H7 (cell line): ENCODE measurements at places on chromosomes 7 and 10.

- DNase-seq = no peak
These were observed 226.5 kb downstream of the PRKG1 start for GRCh38 chr10:51300617-51301304.

DNA sequence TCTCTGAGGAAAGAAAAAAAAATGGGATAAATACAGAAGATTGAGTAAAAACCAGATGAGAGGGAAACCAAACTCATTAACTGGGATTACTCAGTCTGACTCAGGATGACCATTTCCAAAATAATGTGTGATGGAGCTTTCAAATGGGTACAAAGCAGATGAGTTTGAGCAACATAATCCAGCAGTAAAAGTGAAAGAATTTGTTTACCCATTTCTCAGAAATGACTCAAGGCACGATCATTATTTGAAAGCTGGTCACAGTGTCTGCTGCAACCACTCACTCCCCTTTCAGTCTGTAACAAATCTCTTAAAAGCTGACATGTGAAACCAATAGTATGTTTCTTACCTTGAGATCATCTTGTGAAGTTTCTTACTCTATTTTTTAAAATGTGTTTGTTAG lies 104.7 kb upstream of the KLF14 start:
- no peak for DNase-seq

GRCh38 chr7:132783824-132784223 lies 207.6 kb upstream of the PLXNA4 start:
- no peak for DNase-seq

DNA sequence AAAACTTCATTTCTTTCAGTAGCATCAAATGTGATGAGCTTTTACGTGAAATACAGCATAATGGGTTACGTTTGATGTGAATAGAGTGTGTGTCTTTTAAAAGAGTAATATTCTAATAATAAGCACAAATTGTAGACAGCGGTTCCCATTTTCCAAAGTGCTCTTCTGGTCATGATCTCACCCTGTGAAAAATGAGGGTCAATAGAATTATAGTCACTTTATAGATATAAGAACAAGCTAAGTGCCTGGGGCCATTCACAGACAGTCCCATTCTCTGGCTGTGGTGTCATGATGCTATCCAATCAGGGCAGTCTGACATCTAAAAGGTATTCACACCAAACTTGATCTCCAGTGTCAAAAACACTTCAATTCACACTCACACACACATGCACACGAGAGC lies 830.8 kb upstream of the AUTS2 start:
- DNase-seq = no peak

DNA sequence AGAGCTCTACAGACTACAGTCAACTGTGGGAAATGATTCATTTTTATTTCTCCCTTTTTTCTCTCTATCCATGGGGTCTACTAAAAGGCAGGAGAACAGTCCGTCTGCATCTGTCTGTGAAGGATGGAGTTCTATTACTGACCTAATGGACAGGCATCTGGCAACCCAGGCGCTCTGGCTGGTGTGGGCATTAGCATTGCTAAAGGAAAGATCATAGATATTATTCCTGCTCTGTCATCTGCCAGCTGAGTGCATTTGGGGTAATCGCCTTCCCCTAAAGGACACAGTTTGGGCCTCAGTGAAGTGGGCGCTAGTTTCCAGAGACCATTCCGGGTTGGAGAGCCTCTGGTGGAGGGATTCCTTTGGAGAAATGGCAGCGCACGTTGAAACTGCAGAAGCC lies 201.3 kb upstream of the TCERG1L start:
- DNase-seq = no peak

DNA sequence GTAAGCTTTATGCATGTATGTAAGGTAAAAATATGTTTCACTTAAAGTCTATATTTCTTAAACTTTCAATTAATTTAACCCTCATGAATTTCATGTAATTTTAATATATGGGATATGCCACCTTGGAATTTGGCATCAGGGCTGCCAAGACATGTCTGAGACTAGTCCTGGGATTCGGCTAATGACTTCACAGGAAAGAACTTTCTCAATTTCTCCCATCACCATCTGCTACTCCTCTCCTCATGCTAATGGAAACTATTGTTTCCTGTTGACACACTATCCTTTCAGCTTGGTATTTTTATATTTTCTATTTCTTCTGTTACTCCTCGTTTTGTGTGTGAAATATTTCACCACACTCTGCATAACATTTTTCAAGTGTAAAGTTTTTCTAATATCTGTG lies 205.9 kb downstream of the ARL4A start:
- no peak for DNase-seq

DNA sequence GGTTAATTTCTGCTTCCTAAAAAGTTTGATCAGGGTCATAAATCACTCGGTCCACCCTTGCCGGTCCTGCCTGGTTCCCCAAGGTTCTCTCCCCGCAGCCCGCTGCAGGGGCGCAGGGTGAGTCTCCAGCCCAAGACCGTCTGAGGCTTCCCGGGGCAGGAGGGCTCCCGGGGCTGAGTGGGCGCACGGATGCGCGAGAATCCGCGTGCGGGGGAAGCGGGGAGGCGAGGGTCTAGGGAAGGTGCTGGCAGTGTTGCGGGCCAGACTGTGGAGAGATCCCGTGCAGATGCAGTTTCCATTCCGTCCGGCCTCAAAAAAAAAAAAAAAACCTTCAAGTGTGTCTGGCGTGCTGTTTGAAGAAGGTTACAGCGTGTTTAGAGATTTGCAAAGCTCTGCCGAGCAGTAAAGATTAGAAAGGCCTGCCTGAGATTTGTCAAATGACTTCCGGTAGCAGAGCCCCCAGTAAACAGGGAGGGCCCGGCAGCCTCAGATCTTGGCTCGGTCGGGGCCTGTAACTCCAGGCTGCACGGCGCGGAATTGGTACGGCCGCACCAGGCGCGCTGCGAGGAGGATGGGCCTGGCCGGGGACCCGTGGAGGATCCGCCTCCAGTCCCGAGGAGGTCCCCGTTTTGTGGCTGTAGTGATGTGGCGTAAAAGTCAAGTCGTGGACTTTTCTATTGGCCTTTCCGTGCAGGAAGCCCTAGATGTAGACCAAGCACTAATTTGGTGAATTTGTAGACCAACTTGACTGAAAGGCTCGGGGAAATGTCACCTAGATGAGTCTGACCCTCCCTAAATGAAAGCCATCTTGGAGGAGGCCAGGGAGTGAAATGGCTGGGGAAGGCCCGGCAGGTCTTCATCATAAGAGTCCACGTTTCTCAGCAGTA lies 293.2 kb upstream of the NFE2L3 start:
- DNase-seq = peak; percentile 73

- no peak for DNase-seq
These were observed 258.7 kb downstream of the SORCS3 start for GRCh38 chr10:104899779-104900178.

DNA sequence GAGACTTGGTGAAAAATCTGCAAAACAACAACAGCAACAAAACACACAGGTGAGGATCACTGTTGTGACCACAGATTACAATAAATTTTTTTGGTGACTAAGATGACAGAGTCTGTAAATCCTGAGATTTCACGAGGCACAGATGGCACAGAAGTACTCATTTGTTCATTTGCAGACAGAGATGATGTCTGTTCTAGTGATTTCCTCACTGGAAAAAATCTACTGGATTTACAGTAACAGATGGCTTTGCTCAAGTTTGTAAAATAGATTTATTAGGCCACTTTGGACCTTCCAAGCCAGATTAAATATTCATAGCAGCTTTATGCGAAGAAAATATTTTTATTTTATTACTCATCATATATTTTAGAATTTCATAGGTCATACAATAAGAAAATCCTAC lies 113.5 kb upstream of the IL6 start:
- no peak for DNase-seq

GRCh38 chr10:14508725-14509124 lies 178.0 kb upstream of the FRMD4A start:
- no peak for DNase-seq

DNA sequence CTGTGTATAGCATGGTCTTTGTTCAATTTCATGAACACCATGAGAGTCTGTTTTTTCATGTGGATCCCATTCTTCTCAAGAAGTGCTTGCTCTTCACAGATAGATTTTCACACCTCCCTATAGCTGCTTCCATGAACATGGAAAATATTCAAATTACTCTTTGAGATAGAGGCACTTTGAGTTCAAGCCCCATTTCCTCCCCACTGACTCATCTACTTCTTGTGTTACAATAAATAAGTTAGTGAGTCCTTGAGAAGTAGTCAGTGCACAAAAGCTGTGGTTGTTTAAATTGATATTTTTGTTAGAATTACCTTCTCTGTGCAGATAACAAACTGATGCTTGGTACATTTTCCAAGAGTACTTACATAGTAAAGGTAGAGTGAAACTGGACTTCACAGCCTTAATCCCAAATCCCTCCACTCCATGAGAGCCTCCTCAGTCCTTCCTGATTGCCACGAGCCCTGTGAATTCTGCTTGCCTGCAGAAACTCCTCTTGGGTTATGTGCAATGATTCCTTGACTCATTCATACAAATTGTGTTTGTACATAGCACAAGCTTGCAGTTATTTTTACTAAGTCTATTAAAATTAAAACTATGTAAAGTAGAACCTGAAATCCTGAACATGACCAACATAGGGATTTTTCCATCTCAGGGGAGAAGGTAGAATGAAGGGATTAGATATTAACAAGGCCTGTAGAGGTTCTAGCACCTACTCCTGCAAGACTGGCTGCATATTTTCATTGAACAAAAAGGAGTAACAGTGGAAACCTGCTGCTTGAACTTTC lies 496.2 kb downstream of the TNS3 start:
- no peak for DNase-seq

GRCh38 chr10:124995605-124996004 lies 53.7 kb downstream of the ZRANB1 start:
- DNase-seq = peak; percentile 50

GRCh38 chr7:52876402-52876801 lies 159.0 kb upstream of the POM121L12 start:
- DNase-seq = no peak

DNA sequence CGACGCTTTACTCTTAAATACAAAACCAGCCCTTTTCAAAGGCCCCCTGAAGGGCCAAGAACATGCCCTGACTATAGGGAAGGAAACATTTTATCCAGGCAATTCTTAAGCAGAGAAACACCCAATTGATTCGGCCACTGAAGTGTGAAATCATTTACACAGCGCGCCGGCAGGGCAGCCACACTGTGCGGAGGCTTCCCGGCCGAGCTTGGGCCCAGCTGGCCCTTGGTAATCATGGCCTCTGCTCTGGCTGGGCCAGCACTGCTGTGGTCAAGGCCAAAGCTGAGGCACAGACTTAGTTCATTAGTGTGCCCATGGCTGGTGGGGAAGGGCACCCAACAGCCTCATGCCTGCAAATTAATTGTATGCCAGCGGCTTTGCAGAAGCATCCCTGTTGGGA lies 143.7 kb upstream of the HABP2 start:
- no peak for DNase-seq

- DNase-seq = no peak
These were observed 216.1 kb upstream of the PRPS1L1 start for GRCh38 chr7:18243731-18244130.

GRCh38 chr10:15518250-15518649 lies 147.2 kb upstream of the FAM171A1 start:
- no peak for DNase-seq

- no peak for DNase-seq
These were observed 185.7 kb upstream of the GHITM start for GRCh38 chr10:83953589-83953988.

DNA sequence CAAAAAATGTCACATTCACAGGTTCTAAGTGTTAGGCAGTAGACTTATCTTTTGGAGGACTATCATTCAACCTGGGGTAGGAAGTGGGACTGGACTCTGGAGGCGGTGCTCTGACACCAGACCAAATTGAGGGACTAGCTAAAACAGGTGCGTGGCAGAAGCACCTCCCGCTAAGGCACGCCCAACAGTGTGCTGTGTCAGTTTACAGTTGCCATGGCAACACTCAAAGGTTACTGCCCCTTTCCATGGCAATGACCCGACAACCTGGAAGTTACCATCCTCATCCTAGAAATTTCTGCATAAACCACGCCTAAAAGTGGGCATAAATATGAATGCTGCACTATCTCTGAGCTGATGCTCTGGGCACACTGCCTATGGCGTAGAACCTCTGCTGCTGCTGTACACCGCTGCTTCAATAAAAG lies 14.0 kb upstream of the BLNK start:
- DNase-seq = peak; percentile 43

GRCh38 chr10:118107541-118107940 lies 60.8 kb upstream of the RAB11FIP2 start:
- no peak for DNase-seq

DNA sequence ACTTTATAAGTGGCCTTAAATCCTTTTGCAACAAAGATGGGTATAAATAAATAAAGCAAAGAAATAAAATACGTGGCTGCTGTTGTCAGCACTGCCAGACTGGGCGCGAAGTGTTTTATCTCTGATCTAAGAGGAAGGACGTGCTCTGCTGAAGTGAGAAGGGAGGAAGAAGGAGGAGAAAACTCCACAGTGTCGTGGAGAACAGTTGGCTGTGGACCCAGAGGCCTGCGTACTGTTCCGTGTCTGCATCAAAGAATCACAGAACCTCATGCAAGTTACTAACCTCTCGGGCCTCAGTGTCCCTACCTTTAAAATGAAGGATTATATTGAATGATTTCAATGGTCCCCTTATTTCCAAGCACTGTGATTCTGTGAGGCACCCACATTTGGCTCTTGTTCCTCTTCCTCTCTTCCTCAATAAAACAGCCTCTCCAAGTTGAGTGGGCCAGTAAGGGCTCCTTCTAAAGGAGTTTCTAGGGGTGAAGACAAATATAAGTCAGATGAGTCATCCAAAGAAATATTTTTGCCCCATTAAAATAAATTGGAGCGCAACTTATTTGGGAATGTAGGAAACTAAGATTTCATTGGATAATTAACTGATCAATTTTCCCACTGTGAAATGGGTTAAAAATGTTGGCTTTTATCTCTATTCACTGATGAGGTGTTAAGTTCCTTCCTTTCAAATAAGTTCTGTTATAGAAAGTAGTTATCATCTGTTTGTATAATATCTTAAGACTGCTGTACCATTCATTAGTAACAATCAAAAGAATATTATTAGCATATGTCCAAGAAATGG lies 126.9 kb upstream of the EFCAB10 start:
- no peak for DNase-seq

GRCh38 chr10:24383681-24384106 lies 174.8 kb downstream of the KIAA1217 start:
- peak; percentile 81 for DNase-seq

DNA sequence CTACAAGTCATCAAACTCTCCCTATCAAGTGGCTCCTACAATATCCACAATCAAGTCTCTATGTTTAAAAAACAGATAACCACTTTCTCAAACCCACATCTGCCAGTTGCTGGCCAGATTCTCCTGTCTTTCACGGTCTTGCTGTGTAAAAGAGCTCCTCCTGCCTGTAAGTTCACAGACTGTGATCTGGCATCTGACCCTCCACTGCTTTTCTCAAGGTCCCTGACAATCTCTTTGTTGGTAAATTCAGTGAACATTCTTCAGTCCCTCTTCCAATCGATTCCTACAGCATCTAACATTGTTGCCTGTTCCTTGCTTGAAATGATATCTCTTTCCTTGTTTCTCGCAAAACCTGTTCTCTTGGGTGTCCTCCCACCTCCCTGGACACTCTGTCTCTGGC lies 18.5 kb upstream of the LMOD2 start:
- peak; percentile 40 for DNase-seq

GRCh38 chr7:102061981-102062390 lies 224.7 kb upstream of the SH2B2 start:
- no peak for DNase-seq
